ENCODE measurements at places on chromosomes 13 and 19.

DNA sequence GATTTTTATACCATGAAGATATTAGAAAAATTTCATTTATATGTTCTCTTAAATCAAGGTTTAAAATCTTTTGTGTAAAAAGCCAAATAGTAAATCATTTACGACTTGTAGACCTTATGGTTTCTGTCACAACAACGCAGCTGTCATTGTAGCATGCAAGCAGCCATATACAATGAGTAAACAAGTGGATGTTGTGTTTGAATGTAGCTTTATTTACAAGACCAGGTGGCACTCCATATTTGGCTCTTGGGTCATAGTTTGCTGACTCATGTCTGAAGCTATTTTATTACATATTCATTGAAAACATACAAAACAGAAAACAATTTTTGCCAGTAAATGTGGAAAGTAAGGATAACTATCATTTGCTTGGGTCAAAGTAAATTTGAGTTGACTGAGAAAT, 930.8 kb downstream of the SLITRK5 start:
- no peak for ATAC-seq

GRCh38 chr13:72181661-72182060, 314.7 kb upstream of the DACH1 start:
- no peak for ATAC-seq

GRCh38 chr19:16841391-16841926, 12.3 kb downstream of the SIN3B start:
- ATAC-seq: no peak

DNA sequence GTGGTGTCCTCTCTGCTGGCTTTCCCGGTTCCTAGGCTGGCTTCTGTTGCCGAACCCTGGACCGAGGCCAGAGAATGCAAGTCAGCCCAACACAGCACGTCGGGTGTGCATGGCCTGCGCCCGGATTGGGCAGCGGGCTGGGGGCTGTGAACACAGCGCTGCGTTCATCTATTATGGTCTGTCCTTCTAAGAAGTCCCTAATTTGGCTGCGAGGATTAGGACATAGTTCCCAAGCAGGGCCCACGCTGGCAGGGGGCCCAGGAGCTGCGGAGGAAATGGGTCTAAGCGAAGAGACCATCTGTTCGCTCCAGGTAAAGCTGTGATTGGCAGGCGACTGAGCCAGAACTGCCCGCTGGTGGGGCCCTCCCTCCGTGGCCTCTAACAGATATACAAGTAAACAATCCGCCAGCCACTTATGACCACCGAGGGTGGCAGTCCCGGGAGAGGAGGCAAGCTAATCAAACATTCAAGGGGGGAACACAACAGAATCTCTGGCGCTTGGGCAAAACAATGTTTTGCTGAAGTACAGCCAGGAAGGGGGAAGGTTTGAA, 6.0 kb downstream of the SYCE2 start:
- no peak for ATAC-seq

- ATAC-seq: no peak
Observed at GRCh38 chr19:13823901-13824300, 28.7 kb downstream of the ZSWIM4 start.

DNA sequence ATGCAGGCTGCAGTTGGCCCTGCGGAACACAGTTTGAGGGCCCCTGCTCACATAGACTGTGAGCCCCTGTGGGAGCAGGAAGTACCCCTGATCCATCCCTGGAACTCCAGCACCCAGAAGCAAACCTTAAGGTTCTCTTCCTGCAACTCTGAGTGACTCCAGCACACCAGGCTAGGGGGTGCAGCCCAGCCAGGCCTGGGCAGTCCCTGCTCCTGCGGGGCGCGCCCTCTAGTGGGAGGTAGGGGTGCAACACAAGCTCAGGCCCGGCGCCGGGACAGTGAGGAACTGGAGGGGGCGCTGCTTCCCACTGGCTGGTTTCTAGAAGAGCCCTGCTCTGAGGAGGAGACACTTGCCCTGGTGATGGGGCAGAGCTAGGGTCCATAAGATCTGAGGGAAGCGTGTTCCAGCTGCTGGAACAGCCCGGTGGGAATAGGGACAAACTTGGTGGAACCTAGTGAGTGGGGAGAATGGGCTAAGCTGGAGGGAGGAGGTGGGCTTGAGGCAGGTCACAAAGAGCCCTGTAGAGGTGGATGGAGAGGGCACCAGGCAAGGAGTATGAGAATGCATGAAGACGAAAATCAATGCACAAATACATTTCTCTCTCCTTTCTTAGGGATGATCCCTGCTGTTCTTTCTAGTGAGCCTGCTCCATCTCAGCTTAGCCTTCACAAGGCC, 5.0 kb downstream of the ZSCAN5A start:
- peak; percentile 36 for ATAC-seq

DNA sequence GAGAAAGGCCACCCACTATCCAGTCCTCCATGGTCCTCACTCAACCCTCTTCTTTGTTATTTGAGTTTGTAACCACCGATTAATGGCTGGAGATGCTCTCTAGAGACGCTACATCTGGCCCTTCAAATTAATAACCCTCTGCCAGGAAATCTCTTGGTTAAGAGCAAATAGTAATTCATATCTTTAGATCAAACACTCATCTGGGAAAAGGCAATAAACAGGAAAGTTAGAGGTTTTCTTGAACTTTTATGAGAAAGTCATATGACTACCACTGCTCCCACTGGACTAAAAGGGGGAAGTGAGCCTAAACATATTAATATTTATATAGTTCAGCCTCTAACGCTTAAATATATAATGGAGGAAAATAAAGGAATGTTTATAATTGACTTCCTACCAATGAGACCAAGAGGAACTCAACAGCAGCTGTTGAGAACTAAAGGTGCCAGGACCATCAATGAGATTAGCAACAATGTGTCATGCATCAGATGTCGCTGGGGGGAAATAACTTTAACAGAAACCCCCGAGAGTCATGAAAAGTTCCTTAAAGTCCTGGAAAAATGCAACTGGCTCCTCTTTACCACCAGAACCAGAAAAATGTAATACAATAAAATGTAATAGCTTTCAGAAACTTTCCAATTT, 2.7 kb downstream of the TBC1D4 start:
- ATAC-seq: no peak

- ATAC-seq: no peak
Observed at GRCh38 chr19:19120308-19121231, 17.7 kb downstream of the TMEM161A start.

DNA sequence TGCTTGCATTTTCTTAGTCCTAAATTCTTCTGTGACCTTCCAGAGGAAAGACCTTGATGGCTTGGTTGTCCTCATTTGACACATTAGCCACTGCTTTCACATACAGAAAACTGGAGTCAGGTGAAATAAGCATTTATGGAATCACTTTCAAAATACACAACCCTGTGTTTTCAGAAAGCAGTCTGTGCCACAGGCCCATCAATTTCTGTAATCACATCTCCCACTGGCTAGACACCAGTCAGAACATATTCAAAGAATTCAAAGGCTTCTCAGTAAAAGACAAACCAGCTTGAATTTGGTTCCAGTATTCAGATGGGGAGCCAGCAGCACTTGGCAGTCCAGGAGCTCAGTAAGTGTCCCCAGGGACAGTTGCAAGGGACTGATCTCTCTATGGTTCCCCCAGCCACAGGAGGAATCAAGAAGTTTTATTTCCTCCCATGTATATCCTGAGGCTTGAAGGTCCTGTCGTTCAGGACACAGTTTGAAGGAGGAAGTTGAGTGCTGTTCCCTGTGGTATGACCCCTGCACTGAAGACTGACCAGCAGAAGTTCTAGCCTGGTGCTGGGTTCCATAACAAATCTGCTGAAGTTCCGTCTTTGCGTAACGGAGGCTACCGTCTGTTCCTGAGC, 214.3 kb downstream of the FOXO1 start:
- ATAC-seq: no peak

GRCh38 chr19:39401549-39402345, 4.9 kb upstream of the ZFP36 start:
- ATAC-seq: peak; percentile 67

GRCh38 chr19:34676697-34677385, at the start of gene SCGB2B2:
TSS of gene SCGB2B2 (minus strand) at chr19:34677159. CDS start at chr19:34594563, 82,596 bp downstream.
- peak; percentile 79 for ATAC-seq

DNA sequence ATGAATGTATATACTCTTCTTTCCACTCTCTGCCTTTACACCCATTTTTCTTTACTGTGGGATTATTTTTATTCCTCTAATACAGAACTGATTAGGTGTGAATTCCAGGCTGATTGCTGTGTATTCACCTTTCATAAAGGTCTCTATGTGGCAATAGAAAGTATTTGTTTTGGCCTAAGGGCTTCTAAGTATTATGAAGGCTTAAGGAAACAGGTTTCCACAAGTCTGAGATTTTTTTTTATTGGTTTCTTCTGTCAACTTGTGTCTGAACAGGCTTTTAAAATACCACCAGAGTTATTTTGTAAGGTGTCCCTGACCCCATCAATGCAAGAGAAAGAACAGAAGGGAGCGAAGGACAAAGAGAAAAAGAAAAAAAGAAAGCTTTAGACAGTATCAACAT, 1102.0 kb upstream of the SPRY2 start:
- no peak for ATAC-seq

GRCh38 chr13:97067017-97067895, 73.0 kb upstream of the OXGR1 start:
- no peak for ATAC-seq

- ATAC-seq: no peak
Observed at GRCh38 chr19:295687-296370, 4.6 kb upstream of the PLPP2 start.

DNA sequence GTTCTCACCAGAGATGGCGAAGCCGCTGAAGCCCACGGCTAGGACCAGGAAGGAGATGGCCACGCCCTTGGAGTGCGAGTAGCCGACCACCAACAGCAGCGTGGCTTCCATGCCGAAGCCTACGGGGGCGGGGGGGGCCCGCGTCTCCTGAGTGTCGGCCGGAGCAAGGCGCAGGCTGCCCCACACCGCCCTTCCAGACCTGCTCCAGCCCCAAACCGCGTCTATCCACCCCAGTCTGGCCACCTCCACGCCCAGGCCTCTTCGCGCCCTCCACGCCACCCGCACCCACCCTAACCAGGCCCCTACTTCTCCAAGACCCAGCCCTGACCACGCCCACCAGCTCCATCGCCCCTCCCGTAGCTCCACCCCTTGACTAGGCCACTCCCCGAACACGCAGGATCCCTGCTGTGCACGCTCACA, 6.2 kb downstream of the GFY start:
- no peak for ATAC-seq

DNA sequence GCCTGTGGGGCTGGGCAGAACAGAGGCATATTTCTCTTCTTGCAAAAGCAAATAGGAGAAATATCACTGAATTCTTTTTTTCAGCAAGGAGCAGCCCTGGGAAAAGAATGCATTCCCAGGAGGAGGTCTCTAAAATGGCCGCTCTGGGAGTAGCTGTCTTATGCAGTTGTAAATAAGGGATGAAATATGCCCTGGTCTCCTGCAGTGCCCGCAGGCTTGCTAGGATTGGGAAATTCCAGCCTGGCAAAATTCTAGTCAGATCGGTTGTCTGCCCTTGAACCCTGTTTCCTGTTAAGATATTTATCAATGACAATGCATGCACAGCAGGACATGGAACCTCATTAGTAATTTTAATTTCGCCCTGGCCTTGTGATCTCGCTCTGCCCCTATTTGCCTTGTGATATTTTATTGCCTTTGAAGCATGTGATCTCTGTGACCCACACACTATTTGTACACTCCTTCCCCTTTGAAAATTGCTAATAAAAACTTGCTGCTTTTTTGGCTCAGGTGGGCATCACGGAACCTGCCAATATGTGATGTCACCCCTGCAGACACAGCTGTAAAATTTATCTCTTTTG, 1993.2 kb downstream of the PCDH9 start:
- ATAC-seq: no peak

GRCh38 chr19:29143183-29143582, 69.8 kb downstream of the UQCRFS1 start:
- ATAC-seq: no peak

DNA sequence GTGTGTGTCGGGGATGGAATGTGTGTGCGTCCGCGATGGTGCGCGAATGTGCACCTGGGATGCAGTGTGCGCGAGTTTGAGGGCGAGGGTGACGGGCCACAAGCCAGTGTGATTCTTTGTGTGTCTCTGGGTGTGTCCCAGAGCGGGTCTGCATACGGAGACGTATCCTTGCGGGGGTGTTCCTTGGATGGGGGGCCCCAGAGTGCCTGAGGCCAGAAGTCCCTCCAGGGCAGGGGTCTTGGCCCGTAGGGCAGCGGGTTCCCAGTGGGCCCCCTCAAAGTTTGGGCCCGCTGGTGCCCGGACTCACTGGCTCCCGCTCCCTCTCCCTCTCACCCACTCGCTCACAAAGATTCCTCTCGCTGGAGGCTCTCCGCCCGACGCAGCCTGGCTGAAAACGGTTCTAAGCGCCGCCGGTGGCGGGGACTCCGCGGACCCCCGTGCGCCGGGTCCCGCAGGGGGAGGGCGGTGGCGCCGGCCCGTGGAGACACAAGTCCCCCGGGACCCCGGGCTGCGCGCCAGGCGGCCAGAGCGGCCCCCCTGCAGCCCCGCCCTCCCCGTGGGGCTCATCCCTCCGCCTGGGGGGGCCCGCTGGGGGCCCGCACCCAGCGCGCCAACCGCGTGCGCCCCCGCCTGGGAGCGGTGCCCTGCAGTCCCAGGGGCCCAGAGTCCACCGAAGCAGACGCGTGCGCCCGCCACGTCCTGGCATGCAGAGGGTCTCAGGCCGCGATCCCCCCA, 886 bp downstream of the CRLF1 start:
- no peak for ATAC-seq

- ATAC-seq: no peak
Observed at GRCh38 chr13:112775791-112776279, 86.0 kb downstream of the ATP11A start.

- ATAC-seq: no peak
Observed at GRCh38 chr13:105307776-105308175, 1227.7 kb downstream of the EFNB2 start.

Measured in activated CD4-positive, CD25-positive, alpha-beta regulatory T cell treated with anti-CD3 and anti-CD28 coated beads, Interleukin-2, amount 50 U/mL, for 24 hours (primary cell).